Fibroblast of skin of back (primary cell): ENCODE measurements at places on chromosomes 11 and 22.

DNA sequence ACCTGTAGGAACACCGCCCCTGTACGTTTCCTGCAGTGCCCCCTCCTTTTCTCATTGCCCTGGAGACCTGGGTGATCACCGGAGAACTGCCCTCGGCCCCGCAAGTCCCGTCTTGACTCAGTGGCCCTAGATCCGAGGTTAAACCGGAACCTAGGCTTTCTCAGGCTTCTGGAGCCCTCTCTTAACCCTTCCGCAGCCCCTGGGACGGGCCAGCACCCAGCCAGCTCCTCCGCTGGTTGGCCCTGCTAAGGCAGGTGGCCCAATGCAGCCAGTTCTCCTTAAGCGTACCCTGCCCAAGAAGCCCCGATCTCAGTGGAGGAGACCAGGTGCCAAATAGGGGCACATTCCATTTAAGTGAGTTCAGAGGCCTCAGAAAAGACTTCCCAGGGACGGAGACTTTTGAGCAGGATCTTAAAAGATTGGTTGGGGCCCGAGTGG lies 776 bp downstream of the NLRX1 start:
- peak; percentile 53 for DNase-seq

GRCh38 chr22:45752036-45752435 lies 80.4 kb downstream of the ATXN10 start:
- no peak for DNase-seq

DNA sequence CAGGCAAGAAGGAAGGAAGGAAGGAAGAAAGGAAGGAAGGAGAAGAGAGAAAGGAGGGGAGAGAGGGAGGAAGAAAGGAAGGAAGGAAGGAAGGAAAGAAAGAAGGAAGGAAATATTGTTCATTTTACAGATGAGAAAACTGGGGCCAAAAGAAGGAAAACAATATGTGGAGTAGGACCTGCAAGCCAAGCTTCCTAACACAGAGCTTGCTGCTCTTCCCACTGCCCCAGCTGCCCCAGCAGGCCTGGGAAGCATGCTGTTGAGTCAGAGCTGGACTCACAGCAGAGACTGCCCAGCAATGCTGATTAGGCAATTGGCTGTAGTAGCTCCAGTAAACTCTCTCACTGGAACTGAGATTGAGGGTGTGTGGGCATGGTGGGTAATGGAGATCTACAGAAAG lies 42.6 kb upstream of the SMCO4 start:
- DNase-seq = peak; percentile 50

- DNase-seq = no peak
Measured at GRCh38 chr22:36913427-36914389, at the start of gene CSF2RB. Gene CSF2RB (plus strand): TSS chr22:36913628. CDS start chr22:36922208, 8,580 bp downstream.

DNA sequence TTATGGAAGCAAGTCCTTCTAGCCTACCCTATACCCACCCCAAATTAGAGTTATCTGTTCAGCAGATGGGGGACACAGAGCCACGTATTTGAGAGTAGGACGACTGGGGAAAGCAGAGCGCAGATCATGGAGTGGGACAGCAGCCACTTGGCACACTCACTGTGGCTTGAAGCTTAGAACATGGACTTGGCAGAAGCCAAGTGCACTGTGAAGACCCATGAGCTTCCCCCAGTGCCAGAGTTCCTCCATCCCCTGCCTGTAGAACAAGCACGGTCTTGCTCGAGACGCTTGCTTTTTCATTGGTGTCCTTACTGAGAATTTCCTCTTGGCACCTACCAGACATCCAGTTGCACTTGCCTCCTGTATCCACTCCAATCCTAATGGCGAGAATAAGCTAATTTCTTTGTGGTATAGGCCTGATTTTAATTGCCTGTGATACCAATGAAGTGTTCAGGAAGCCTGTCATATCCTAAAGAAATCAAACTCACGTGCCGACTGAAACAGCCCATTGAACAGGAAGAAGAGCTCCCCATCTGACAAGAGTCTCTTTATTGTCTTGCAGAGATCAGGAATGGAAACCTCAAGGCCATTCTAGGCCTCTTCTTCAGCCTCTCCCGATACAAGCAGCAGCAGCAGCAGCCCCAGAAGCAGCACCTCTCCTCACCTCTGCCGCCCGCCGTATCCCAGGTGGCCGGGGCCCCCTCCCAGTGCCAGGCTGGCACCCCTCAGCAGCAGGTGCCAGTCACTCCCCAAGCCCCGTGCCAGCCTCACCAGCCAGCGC lies 166.9 kb downstream of the NAV2 start:
- no peak for DNase-seq

DNA sequence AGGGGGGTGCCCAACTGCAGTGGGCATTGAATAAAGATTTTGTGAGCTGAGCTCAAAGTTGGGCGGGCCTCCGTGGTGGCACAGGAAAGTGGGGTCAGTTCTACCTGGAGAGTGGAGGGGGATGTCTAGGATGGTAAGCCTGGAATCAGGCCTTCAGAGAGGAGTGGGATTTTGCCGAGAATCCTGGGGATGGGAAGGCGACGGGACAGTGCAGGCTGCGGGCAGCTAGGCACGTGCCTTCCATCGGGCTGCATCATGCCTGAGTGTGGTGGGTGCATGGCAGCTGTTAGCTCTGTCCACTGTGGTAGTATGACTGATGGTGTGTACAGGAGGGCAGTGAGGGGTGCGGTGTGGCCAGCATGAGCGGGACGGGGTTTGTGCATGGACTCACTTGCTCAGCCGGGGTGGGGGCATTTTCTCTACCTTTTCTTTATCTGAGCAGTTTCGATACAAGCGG lies 3.6 kb downstream of the SHANK3 start:
- no peak for DNase-seq

GRCh38 chr11:11620921-11621572 lies 758 bp downstream of the GALNT18 start:
- DNase-seq = peak; percentile 11

GRCh38 chr11:61914471-61915171 lies 2.7 kb downstream of the RAB3IL1 start:
- no peak for DNase-seq

- no peak for DNase-seq
Measured at GRCh38 chr11:106022795-106023275, 795 bp upstream of the MSANTD4 start.

- DNase-seq = no peak
Measured at GRCh38 chr11:64713781-64714363, 9.1 kb downstream of the NRXN2 start.

DNA sequence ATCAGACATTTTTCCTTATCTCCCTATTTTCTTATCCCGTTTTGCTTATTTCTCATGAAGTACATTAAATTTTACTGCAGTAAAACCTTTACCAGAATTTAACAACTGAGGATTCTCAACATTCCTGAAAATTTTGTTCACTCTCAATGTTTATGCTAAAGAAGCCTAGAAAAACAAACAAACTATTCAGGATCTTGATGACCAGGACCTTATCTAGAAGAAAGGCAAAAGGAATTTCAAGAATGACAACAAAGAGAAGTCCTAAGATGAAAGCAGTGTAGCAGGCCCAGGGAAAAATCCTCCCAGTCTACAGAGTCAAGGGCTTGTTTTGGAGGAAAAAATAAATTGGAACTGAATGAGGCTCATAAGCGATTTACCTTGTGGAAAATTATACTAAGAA lies 283.3 kb upstream of the ARHGAP42 start:
- DNase-seq = peak; percentile 63

- DNase-seq = no peak
Measured at GRCh38 chr22:20484948-20485683, 10.5 kb downstream of the KLHL22 start.

DNA sequence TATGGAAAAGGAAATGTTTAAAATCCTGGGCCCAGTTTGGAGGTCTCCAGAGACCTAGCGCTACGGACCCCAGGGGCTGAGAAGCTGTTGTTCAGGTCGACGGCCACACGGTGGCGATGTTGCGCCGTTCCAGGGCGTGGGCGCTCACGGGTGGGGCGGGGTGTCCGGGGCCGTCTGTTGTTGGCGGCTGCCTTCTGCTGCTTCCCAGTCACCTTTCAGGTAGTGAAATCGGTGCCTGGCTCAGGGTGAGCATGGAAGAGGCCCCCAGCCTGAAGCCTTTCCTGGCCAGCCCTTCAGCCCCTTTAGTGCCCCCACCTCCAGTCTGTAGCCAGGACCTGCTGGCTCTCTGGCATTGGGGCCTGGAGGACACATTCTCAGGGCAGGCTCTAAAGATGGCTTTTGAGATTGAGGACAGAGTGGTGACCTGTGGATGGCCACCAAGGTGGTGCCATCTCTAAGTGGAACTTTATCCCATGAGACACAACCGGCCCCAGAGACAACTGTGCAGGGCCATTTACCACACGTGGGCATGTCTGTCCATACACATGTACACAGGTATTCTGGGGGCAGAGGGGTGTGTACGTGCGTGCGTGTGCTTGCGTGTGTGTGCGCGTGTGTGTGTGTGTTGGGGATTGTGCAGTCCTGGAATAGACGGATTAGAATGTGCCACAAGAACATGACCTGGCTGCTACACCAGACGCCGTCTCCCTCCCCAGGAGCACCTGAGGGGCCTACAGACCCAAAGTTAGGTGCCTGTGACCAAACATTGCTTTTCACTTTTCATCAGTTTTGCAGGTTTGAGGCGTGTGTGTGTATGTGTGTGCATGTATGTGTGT lies 53.8 kb downstream of the ST14 start:
- peak; percentile 21 for DNase-seq

- DNase-seq = peak; percentile 36
Measured at GRCh38 chr11:12502046-12502445, 124.7 kb downstream of the PARVA start.

GRCh38 chr11:110268441-110268840 lies 28.0 kb downstream of the RDX start:
- DNase-seq = no peak

GRCh38 chr22:49363526-49364230 lies 464.0 kb downstream of the BRD1 start:
- no peak for DNase-seq

DNA sequence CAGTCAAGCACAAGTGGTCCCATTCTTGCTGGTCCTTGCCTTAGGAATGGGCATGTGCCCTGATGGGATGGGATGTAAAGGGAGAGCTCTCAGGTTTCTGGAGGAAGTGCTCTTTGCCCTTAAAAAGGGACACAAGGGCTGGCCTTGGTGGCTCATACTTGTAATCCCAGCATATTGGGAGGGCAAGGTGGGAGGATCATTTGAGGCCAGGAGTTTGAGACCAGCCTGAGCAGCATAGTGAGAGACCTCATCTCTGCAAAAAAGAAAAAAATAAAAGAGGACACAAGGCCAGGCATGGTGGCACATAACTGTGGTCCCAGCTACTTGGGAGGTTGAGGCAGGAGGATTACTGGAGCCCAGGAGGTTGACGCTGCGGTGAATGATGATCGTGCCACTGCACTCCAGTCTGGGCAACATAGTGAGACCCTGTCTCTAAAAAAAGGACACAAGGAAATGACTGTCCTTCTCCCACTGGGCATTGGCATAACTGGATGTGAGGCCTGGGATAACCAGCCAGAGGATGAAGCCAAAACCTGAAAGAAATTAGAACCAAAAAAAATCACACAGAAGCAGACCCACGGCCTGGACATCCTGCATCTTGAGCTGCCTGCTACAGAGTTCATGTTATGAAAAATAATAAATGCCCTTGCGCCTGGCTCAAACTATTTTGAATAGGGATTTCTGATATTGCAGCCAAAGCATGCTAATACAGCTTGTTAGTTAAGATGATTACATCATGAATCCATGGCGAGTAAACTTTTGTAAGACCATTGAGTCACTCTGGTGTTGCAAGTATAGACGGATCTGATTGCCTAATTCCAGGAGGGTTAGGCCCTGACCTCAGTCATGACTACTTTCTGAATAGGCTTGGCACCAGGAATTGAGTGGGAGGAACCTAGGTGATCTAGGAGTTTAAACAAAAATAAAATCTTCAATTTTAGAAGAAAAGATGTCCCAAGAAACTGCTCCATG lies 12.9 kb upstream of the CRKL start:
- peak; percentile 60 for DNase-seq

GRCh38 chr11:57054817-57055216 lies 66.1 kb downstream of the OR5AK2 start:
- peak; percentile 32 for DNase-seq

GRCh38 chr11:111788051-111788450 lies 21.9 kb upstream of the PPP2R1B start:
- no peak for DNase-seq

- no peak for DNase-seq
Measured at GRCh38 chr11:70303070-70303469, 32.6 kb downstream of the PPFIA1 start.

- DNase-seq = no peak
Measured at GRCh38 chr22:32652645-32653270, 148.7 kb upstream of the TIMP3 start.

DNA sequence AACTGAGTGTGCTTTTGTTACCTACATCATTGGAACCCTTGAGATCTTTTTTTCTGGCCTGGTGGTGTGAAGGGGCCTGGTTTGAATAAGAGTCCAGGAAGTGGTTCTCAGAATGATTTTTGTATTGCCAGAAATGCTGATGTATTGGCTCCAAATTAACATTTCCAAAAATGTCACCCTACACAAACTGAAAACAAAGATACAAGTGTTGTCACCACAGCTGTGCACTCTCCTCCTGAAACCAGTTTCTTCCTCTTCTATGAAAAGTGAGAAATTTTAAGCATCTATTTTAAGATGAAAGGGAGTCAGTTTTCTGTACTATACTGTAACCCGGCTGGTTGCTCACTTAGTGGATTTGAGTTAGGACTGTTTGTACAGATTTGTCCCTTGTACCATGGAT lies 218.8 kb downstream of the PGR start:
- no peak for DNase-seq

GRCh38 chr11:32266601-32267000 lies 168.7 kb downstream of the WT1 start:
- no peak for DNase-seq

DNA sequence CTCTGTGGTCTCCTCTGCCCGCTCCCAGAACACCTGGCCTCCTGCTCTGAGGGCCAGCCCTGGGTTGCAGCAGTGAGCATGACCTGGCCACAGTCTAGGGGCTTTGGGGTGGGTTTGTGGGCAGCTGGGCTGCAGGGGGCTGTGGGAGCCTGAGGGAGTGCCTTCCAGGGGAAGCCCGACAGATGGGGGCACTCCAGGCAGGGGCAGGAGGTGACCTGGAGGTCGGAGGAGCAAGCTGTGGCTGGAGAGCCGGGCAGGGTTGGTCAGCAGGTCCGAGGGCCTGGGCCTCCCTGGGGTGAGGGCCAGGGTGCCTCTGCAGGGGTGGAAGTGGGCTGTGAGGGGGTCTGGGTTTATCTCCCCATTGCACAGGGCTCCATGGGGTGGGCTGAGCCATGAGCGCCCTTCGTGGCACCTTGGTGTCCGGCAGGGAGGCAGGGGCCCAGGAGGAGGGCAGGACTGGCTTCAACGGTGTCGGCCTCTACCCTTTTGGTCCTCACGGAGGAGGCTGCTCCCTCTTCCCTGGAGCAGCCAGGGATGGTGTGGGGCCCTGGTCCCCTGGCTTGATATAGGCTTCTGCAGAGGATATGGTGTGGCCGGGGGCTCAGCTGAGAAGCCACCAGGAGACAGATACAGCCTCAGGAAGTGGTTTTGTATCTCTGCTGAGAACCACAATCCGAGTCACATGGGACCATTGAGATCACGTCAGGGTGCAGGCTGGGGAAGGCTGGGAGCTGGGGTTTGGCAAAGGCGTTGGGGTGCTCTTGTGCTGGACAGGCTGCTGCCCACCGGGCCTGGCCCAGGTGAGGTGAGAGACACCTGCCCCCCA lies 22.3 kb downstream of the KCNQ1 start:
- no peak for DNase-seq

GRCh38 chr11:46669711-46670139 lies 30.7 kb downstream of the ARHGAP1 start:
- DNase-seq = no peak

GRCh38 chr22:50199251-50199721 lies 1.5 kb upstream of the SELENOO start:
- DNase-seq = no peak

- DNase-seq = no peak
Measured at GRCh38 chr11:41947392-41947791, 487.9 kb upstream of the LRRC4C start.

- DNase-seq = no peak
Measured at GRCh38 chr22:30370641-30371230, 13.9 kb downstream of the CCDC157 start.
